A549 treated with Mapracorat at 1 μM for 4 hours (cell line): ENCODE measurements at places on chromosomes 7 and 10. TPM values are rescaled to one million over a fixed set of nuclear protein-coding genes. Genes with fewer than 3 reads are reported as not detected.

BEND7 gene
- 7.3 to 10.7 TPM (median 10.4 TPM) in 5 replicates for total RNA-seq

AMPH gene
- total RNA-seq = 0.05 to 0.13 TPM (median 0.11 TPM) in 4 of 5 replicates, not detected in the other

HDAC9 gene
- total RNA-seq = 0.16 to 0.25 TPM (median 0.24 TPM) in 5 replicates

ABHD11 gene
- total RNA-seq = 21.2 to 29.3 TPM (median 24.5 TPM) in 5 replicates

ODAD2 gene
- 0.14 TPM in 1 of 5 replicates, not detected in the others for total RNA-seq

PDE6C gene
- not detected in 5 replicates for total RNA-seq

TFEC gene
- 0.22 TPM in 1 of 5 replicates, not detected in the others for total RNA-seq

DENND2A gene
- total RNA-seq = 0.41 to 1.0 TPM (median 0.55 TPM) in 5 replicates

MYOF gene
- 179 to 227 TPM (median 222 TPM) in 5 replicates for total RNA-seq

SEMA3A gene
- 3.8 to 7.1 TPM (median 5.2 TPM) in 5 replicates for total RNA-seq

ELOVL3 gene
- 0.22 to 0.53 TPM (median 0.26 TPM) in 5 replicates for total RNA-seq

IL6 gene
- 1.1 to 3.5 TPM (median 1.6 TPM) in 5 replicates for total RNA-seq

SDK1 gene
- 0.38 to 0.76 TPM (median 0.40 TPM) in 5 replicates for total RNA-seq

GPR22 gene
- not detected in 5 replicates for total RNA-seq

PWWP2B gene
- 10.8 to 18.9 TPM (median 18.6 TPM) in 5 replicates for total RNA-seq

FANK1 gene
- total RNA-seq = 2.2 to 3.3 TPM (median 2.3 TPM) in 5 replicates

TMEM26 gene
- 0.05 to 0.13 TPM (median 0.09 TPM) in 4 of 5 replicates, not detected in the other for total RNA-seq

BLNK gene
- 0.07 TPM in 1 of 5 replicates, not detected in the others for total RNA-seq

CPEB3 gene
- total RNA-seq = 0.21 to 0.41 TPM (median 0.32 TPM) in 5 replicates

PRF1 gene
- total RNA-seq = not detected in 5 replicates

AKR1B15 gene
- 21.6 to 38.9 TPM (median 35.8 TPM) in 5 replicates for total RNA-seq

YWHAG gene
- total RNA-seq = 207 to 235 TPM (median 221 TPM) in 5 replicates

CCDC7 gene
- total RNA-seq = 0.63 to 0.97 TPM (median 0.82 TPM) in 5 replicates

DOCK1 gene
- 20.1 to 25.5 TPM (median 24.2 TPM) in 5 replicates for total RNA-seq

SPDYE6 gene
- not detected in 5 replicates for total RNA-seq

MBL2 gene
- total RNA-seq = not detected in 5 replicates

TCAF2 gene
- 0.80 to 1.3 TPM (median 1.0 TPM) in 5 replicates for total RNA-seq

AKR1C1 gene
- total RNA-seq = 488 to 635 TPM (median 578 TPM) in 5 replicates

FKBP6 gene
- total RNA-seq = not detected in 5 replicates

ASB15 gene
- not detected in 5 replicates for total RNA-seq

TRIM74 gene
- 0.21 to 0.90 TPM (median 0.65 TPM) in 5 replicates for total RNA-seq

LEP gene
- not detected in 5 replicates for total RNA-seq

ZNF680 gene
- total RNA-seq = 1.3 to 2.3 TPM (median 2.0 TPM) in 5 replicates

PLCE1 gene
- 5.5 to 7.2 TPM (median 6.3 TPM) in 5 replicates for total RNA-seq

RPEL1 gene
- 0.07 TPM in 1 of 5 replicates, not detected in the others for total RNA-seq

STOX1 gene
- total RNA-seq = 0.33 to 0.86 TPM (median 0.60 TPM) in 5 replicates

GRID2IP gene
- total RNA-seq = 0.08 TPM in 1 of 5 replicates, not detected in the others

DKK1 gene
- total RNA-seq = 455 to 578 TPM (median 478 TPM) in 5 replicates
